ENCODE measurements at places on chromosomes 2 and 18. TPM values are rescaled to one million over a fixed set of nuclear protein-coding genes. Genes with fewer than 3 reads are reported as not detected.

Gene PLGLB1
- 1.2 TPM for total RNA-seq

DNA sequence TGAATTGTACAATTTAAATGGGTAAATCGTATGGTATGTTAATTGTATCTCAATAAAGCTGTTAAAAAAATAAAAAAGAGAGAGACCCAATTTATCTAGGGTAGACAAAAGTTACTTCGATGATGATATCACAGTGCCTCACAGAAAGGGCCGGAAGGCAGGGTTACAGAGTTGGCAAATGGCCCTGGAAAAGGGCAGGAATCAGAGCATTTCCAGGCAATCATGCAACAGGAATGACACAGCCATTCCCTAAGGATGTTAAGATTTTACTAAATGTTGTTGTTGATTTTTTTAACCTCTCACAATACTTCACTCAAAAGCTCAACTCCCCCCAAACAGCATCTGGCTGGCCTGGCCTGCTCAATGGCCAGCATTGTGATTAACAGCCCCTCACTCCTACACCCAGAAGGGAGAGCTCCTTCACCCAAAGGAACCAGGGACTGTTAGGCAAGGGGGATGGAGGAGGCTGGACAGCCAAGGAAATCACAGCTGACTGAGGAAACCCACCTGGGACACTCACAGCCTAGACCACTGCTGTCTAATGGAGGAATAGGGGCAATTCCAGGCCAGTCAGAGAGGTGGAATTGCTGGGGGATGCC lies 7.7 kb upstream of the SP100 start:
- no peak for DNase-seq

GRCh38 chr18:37662546-37663339 lies 97.1 kb upstream of the CELF4 start:
- no peak for DNase-seq

DNA sequence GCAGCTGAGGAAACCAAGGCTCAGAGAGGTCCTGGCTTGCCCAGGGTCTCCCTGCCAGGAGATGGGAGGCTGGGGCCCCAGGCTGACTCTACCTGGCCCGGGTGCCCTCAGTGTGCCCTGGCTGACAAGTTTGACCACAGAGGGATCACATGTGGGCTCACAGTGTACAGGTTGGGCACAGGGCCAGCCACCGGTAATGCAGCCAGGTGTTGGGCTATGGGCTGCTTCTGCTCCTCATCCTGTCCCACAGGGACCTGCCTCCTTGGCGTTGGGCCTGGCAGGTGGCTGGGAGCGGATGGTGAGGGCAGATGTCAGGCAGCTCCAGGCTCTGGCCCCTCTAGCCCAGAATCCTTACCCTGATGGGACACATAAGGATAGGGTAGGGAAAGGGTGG lies 250.5 kb downstream of the LOXHD1 start:
- DNase-seq, result no peak

DNA sequence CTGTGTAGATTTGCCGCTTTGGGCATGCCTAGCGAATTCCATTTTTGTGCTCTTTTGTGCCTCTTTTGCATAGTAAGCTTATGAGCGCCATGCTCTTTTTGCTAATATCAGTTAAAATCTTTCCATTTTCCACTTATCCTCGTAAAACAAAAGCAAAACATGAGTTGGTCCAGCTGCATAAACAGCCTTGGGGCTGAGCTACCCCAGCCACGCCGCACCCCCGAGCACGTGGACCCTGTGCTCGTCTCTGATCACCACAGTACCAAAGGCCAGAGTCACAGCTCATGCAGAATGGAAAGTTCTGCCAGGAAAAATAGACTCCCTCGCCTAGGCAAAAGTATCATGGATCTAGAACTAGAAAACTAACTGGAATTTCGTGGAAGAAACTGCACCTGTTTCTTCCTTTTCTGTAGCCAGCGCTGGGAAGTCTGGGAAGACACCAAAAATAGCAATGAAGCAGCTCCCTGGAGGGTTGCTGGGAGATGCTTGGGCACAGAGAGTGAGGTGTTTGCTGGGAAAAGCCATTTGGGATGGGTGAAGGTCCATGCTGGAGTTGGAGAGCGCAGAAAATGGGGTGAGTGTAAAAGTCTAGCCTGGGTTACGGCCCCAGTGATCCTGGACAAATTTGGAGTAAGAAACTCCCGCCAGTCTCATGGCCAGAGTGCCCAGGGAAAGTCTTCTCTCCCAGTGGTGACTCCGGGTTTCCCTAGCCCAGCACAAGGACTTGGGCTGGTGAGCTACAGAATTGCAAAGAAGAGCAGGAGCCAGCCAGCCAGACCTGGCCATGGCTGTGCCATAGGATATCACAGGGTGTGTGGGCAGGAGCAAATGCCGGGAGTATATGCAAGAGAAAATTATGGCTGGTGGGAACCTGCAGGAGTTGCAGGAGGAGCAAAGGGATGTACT lies 218.4 kb downstream of the GBX2 start:
- no peak for DNase-seq

- peak; percentile 67 for DNase-seq
These were observed 163.8 kb downstream of the FAM210A start for GRCh38 chr18:13562494-13563029.

Gene ALPI
- not detected for total RNA-seq

DNA sequence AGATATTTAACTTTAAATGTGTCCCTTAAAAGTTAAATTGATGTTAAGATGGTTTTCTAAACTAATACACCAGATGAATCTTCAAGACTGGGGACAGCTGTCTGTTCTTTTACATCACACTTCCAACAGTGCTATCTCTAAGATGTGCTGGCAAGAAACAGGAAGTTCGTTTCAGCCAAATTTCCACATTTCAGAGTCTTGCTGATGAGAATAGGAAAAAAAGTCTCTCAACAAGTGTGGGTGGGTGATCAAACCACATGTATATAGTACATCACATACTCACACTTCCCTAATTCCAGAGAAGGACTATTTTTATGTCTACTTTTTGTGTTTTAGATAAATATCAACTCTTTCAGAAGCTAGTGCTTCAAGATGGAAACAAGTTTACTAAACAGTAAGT lies 1712.8 kb upstream of the TMEFF2 start:
- DNase-seq, result no peak

- peak; percentile 26 for DNase-seq
These were observed 133.7 kb downstream of the SMAD7 start for GRCh38 chr18:48817021-48817461.

Gene RNF25
- 22.8 TPM for total RNA-seq

Gene TUBA3E
- total RNA-seq, result not detected

DNA sequence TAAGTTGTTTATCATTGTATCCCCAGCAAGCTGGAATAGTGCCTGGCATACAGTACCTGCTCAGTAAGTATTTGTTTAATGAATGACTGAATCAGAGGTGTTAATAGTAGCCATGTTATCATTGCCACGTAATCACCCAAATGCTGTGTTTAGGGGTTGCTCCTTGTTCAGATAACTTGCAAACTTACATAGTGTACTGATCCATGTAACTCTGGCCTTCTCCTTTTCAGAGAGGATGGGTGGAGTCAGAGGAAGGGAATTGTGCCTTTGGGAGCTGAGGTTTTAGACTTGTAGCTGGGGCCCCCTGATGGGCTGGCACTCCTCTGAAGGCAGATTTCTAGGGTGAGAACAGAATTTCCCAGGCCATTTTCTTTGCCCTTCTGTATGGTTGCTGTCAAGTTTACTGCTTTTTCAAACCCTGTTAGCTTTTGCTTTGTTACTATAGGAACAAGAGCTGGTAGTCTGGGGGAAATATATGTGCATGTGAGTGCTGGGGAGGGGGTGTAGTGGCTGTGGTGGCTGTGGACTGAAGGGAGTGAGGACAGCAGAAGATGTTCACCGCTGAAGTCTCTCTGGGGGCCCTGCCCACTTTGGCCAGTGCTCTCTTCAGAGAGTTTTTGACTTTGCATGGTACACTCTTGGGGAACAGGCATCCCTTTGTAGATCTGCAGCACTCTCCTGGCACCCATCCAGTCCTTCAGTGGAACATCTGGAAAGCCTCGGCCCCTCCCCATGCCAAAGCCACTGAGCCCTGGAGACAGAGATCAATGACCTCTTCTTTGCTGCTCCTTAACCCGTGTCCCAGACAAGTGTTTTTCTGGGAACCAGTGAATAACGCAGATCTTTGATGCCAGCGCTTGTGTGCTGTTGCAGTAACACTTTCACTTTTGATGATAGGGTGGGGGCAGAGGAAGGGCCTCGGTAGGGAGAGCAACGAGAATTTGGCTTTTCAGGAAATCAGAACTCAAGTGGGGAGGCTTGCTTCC lies 209.0 kb downstream of the PRKCE start:
- DNase-seq, result no peak

DNA sequence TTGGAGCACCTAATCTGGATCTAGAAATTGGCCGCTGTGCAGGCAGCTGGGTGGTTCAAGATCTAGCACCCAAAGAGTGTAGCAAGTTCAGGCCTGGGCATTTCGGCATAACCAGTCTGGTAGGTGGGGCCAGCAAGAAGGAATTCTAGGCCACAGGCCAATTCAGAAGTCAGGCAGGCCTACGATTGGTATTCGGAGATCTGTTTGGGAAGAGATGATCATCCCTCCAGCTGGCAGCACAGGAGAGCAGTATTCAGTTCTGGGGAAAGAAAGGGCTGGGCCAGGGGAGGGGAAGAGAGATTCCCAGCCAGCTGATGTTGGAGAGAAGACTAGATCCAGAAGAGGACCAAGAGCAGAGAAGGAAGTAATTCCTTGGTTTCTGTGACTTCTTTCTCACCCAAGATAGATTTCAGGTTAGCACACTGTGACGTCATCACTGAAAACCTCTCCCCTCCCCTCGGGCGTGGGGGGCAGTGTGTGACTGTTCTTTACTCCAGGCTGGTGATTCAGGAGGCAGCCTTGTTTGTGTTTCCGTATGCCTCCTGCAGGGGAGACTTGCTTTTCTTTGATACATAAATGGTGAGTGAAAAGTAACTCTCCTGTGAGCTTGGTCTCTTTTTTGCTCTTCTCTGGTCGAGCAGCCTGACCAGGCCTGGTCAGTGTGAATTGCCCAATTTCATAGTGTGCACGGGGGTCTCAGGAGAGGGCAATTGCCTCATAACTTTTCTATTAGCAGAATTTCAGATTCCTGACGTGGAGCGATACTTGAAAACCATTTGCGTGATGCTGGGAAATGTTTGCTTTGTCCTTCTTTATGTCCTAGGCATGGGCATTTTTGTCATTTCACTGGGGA lies 61.1 kb downstream of the MEIS1 start:
- DNase-seq, result no peak

DNA sequence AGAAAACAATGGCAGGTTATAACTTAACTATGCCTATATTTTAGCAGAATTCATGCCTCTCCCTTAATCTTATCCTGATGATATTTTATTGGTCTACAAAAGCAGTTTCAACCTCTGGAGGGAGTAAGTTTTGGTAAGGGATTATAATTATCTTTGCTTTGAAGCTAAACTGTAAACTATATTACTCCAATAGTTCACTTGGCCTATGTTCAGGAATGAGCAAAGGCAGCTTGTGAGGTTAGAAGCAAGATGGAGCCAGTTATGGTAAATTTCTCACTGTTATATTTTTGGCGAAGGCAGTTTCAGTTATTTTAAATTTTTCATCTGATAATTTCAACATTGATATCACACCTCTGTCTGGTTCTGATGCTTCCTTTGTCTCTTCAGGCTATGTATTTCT lies 192.5 kb upstream of the RGPD4 start:
- DNase-seq, result no peak

DNA sequence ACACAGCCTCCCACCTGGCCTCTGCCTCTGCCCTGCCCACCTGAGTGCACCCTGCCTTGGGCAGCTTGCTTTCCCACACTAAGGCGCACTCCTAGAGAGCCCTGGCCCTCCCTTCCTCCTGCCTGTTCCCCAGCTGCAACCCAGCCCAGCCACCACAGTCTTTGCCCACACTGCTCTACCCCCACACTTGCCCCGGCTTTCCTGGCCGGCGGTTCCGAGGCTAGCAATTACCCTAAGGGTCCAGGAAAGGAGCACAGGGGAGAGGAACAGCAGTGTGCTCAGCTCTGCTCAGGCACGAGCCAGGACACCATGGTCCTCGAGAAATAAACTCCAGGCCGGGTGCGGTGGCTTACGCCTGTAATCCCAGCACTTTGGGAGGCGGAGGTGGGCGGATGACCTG lies 237.8 kb upstream of the RAB6C start:
- DNase-seq, result no peak

Gene CTNNA2
- total RNA-seq, result not detected

Gene CAB39
- 90.5 TPM for total RNA-seq

DNA sequence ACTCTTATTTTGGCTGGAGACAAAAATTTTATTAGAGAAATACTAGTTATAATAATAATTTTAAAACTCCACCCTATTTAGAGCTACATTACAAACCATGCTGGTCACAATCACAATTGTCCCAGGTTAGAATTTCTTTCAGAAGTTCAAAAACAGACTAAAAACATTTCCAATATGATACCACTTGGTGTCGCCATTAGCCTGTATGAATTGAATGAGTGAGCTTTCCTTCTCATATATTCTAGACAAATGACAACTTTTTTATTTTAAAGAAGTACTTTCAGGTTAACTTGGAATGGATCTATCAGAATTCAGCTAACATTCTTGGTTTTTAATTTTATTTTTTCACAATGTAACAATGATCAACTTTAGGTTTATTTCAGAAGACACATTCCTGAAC lies 48.0 kb downstream of the SERPINB8 start:
- no peak for DNase-seq

GRCh38 chr2:191650896-191651773 lies 26.8 kb upstream of the NABP1 start:
- DNase-seq, result no peak

- DNase-seq, result no peak
These were observed 4.4 kb downstream of the LIPG start for GRCh38 chr18:49566217-49566770.

Gene CCDC138
- total RNA-seq, result 5.6 TPM

DNA sequence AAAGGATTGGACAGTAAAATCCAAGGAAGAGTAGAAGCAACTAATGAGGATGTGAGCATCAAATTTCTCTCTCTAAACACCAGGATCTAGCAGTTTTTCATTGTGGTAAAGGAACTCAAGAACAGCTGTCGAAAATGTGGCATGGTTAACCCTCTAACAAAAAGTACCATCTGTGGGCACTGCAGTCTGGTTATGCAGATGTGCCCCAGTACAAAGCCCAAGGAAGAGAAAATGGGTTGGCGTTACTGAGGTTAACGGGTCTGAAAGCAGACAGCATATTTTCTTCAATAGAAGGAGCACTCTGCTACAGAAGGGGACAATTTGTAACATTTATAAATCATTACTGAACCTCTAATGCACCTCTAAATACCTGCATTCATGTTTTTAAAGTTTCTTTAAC lies 253.0 kb upstream of the HNRNPA3 start:
- DNase-seq, result no peak

GRCh38 chr2:62248226-62248625 lies 52.3 kb downstream of the B3GNT2 start:
- DNase-seq, result no peak

Gene MAP2
- not detected for total RNA-seq

Gene CCDC85A
- total RNA-seq, result not detected

DNA sequence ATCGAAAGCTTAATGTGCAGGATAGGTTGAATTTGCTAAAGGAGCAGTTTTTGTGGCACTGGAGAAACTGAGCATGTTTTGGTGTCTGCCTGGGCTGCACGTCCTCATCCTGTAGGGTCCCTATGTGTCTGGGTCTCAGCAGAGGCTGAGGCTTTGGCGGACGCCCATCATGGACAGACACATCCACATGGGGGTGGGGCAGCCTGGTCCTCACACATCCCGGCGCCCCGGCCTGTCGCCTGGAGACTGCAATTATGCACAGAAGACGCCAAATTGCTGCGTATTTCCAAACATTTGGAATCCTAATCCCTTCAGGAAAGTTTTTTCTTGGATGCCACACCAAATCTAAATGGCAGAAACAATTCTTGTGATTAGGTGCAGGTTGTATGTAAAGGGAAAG lies 128.2 kb upstream of the TWIST2 start:
- DNase-seq, result no peak

Data from natural killer cell (primary cell).